T-helper 17 cell (primary cell): ENCODE measurements at places on chromosomes 6 and 20.
A peak's percentile ranks its signal among the peaks of the same experiment; 100 is the strongest.

DNA sequence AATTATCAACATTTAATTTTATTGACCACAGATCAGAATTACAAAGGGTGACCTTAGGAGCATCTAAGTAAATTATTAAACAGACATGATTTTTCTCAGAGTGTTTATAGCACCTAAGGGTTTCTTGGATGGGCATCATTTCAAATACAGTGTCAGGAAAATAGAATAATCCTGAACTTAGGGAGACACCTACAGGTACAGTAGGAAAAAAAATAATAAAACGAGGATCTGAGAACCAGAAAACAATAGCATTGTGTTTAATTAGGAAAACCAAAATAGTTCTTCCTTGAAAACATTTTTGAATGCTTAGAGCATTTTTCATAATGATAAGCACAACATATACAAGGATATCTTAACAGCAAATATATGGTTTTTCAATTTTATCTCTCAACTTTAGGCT is 39.2 kb downstream of the MMUT start:
- DNase-seq: no peak

GRCh38 chr6:152605941-152606340 is 31.2 kb downstream of the SYNE1 start:
- DNase-seq: no peak

DNA sequence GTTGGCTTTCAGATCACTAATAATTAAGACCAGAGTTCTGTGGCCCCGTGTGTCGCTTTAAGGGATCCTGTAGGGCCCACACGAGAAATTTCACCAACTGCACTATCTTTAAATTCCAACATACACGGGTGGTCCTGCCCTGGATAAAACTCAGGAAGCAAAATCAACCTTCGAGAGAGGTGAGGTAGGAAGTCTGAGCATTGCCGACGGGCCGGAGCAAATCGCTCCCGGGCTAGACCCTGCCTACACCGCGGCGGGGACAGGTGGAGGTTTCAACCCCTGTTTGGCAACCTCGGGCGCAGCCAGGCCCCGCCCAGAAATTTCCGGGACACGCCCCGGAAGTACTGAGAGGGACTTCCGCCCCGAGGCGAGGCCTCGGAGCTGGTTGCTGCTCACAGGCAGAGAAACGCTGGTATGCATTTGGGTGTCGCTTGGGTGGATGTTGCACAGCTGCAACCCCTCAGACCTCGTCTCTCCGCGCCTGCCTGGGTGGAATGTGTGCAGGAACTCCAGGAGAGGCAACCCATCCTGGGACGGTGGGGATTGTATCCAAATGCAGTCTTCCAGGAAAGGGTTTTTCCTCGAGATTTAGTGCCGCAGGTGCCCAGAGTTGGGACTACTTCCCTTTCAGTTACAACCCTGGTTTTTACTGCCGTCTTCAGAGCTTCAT is 19.9 kb downstream of the ZKSCAN8 start:
- DNase-seq: peak; percentile 83

DNA sequence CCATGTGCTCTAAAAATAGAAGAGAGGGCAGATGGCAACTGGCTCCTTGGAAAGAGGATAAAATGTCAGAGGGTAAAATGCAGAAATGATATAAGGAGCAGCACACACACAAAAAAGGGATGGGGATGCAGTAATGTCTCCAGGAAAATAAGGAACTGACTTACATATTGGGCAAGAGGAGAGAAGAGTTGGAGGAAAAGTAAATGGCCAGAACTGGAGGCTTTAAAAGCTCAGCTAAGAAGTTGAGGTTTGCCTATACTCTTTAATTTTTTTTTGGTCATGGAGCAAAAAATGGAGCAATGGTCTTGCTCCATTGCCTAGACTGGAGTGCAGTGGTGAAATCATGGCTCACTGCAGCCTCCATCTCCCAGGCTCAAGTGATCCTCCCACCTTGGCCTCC is 93.7 kb downstream of the SULF2 start:
- no peak for DNase-seq

GRCh38 chr20:36644032-36644705 is 1.8 kb downstream of the SLA2 start:
- no peak for DNase-seq

DNA sequence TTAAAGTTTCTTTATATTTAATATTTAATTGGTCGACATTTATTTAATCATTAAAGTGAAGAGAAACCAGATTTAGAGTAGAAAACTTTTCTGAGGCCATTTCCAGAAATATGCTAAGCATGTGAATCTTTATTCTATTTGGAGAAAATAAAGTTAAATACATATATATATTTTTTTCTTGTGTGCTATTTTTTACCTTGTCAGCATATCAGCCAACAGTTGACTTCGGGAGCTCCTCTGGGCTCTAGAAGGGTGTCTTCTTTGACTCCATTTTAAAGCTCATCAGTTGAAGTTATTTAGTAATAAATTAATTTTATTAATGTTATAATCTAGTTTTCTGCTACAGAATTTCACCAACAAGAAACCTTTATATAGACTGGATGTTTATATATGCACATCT is 73.1 kb downstream of the SH3BGRL2 start:
- no peak for DNase-seq

- DNase-seq: no peak
Measured at GRCh38 chr20:10519361-10520046, 84.4 kb downstream of the SLX4IP start.

DNA sequence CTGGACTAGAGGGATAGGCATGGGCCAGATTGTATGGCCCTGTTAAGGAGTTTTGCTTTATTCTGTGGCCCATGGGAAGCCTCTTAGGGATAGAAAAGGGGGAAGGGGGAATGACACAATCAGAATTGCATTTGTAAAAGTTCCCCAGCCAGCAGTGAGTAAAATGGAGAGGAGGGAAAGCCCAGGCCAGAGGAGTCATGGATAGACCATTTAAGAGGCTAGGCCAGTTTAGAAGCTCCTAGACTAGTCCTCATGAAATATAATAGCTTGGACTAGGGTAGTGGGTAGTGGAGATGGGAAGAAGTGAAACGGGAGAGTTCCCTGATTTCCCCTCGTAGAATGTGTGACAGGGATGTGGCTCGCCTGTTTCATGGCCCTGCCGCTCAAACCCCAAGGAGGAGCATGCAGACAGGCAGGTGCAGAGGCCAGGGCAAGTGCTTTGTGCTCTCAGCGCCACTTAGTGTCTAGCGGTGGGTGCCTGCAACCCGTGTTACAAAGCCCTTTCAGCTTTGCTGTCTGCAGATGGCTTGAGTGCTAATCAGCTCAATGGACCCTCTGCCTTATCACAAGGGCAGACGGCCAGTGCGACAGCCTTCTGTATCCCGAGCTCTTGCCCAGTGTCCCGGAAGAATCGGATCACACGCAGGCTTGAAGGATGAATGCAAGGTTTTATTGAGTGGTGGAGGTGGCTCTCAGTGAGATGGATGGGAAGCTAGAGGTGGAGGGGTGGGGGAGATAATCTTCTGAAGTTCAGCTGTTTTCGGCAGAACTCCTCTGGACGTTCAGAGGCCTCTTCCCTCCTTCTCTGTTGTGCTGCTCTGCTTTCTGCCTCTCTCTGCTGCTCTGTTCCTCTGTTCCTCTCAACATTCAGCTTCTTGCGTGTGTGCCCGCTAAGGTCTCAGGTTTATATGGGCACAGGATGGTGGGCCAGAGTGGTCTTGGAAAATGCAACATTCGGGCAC is 141.1 kb downstream of the CEP57L1 start:
- no peak for DNase-seq

GRCh38 chr6:43608807-43609206 is 20.3 kb downstream of the GTPBP2 start:
- no peak for DNase-seq

- no peak for DNase-seq
Measured at GRCh38 chr20:51022803-51023616, at the start of gene KCNG1. TSS of gene KCNG1 (minus strand) at chr20:51023107. CDS start at chr20:51010338, 12,769 bp downstream.
